ENCODE measurements at places on chromosomes 11 and 22.

- no peak for DNase-seq
These were observed 1129.3 kb upstream of the RAG2 start for GRCh38 chr11:37727371-37727770.

DNA sequence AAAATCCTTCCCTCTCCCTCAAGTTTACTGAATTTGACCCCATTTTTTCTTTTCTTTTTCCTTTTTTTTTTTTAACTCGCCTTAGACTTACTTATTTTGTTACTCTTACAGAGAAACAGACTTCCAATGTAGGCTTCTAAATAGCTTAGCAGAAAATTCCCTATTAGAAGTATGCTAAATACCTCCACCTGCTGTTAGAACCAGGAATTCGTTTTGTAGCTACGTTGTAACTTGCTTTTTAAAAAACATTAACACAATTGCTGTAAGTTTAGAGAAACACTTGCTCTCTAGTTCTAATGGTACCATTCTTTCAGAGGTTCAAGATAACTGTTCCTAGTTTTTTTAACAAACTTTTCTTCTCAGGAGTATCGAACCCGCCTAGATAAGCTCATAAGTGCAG is 324.2 kb downstream of the DCDC1 start:
- DNase-seq: no peak

- peak; percentile 50 for DNase-seq
These were observed 56.6 kb upstream of the PRDM11 start for GRCh38 chr11:45089676-45090499.

GRCh38 chr11:95661162-95661561 is 128.4 kb downstream of the FAM76B start:
- peak; percentile 0 for DNase-seq

DNA sequence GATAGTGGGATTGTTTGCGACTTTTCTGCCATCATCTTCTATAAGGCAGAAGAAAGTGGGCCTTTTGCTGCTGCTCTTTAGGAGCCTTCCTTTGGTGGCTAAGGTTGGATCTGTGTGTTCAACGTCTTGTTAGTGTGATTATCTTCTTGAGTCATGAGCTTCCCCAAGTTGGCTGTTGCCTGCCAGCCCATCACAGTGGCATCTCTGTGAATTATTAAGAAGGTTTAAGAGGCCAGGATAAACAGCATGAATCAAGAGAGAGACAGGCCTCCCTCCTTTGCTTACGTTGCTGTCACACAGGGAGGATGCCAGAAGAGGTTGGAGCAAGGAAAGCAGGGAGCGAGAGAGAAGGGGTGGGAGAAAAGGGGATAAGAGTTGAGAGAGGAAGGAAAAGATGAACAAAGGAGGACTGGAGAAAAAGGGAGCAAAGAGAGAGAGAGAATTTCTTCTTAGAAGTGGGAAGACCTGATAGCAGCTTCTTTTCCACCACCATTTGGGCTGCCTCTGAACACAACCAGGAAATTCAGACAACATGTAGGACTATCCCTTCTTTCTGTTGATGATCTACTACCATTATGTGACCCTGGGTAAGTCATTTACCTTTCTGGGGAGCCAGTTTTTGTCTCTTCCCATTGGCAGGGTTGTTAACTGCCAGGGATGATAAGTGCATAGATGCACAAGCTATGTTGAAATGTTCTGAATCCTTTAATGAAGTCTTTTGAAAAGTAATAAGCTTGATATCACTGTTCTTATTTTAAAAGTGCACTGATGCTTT is 126.5 kb downstream of the NAV2 start:
- no peak for DNase-seq

DNA sequence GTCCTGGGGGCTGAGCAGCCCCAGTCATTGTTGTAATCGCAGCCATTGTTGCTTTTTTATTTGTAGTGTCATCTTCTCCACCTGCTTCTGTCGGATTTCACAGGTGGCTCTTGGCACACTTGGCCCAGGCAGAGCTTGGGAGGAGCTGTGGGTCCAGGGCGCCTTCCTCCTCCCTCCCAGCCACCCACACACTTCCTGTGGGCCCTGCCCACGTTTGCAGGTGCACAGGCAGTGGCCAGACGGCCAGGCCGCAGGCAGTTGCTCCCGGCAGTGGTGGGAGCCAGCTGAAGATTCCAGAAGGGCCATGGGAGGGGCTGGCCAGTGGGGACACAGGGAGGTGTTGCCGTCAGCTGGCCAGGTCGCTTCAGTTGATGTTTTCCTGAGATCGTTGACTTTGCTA is 1191.9 kb downstream of the BRD1 start:
- DNase-seq: no peak

All from GDM1 (cell line).